ENCODE measurements at places on chromosomes 2 and 18. TPM values are rescaled to one million over a fixed set of nuclear protein-coding genes. Genes with fewer than 3 reads are reported as not detected.

UGT1A8 gene
- total RNA-seq = not detected

ACMSD gene
- not detected for total RNA-seq

HTRA2 gene
- total RNA-seq = 39.9 TPM

STARD6 gene
- total RNA-seq = not detected

- H3K27ac ChIP-seq = no peak overlapping the region
- no peaks in the 10 kb centered on the region for H3K36me3 ChIP-seq
- peak overlapping the region; percentile 76 for H3K4me3 ChIP-seq
- no peak for DNase-seq
- H3K4me1 ChIP-seq = peaks cover 26% of the 10 kb centered on the region
Observed at GRCh38 chr18:62717925-62718800, 2.8 kb downstream of the PHLPP1 start.

GRCh38 chr2:118940486-118941120, 1.4 kb upstream of the MARCO start:
- peaks cover 22% of the 10 kb centered on the region for H3K27me3 ChIP-seq
- no peak overlapping the region for H3K27ac ChIP-seq

Data from cardiac muscle cell (in vitro differentiated cells and primary cell).